ENCODE measurements at places on chromosomes 4 and X.

DNA sequence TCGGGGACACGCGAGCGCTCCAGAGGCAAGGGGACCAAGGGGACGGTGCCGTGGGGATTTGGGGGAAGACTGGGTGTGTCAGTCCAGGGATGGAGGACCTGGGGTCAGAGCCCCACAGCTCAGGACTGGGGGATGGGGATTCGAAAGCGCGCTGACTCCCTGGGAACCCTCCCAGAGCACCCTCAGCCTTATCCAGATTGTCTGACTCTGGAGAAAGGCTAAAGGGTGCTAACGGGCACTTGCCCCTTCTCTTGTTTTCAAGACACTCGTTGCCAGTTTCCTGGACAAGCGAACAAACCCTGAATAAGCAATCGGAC is 1.1 kb downstream of the DOCK11 start:
- DNase-seq, result no peak

DNA sequence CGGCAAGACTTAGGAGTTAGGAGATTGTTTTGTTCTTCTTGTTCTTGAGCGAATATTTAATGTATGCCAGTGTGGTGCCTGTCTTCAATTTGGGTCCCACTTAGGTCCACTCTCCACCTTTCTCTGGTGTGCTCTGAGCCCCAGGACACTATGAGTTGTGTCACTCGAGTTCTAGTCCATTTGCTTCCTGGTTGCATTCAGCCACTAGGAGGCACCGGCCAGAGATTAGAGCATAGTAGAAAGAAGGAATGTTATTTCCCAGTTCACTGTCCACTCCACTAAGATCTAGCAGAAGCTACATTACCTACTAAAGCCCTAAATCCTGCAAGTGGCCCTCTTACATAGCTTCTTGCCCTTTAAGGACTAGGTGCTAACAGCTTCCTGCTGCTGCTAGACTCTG is 326.9 kb downstream of the NAF1 start:
- no peak for DNase-seq

GRCh38 chr4:151674804-151675391 is 85.9 kb downstream of the GATB start:
- peak; percentile 83 for DNase-seq

GRCh38 chr4:124861761-124862160 is 149.2 kb upstream of the ANKRD50 start:
- DNase-seq, result no peak

- DNase-seq, result no peak
Observed at GRCh38 chr4:6320663-6321062, 51.0 kb downstream of the WFS1 start.

- DNase-seq, result peak; percentile 82
Observed at GRCh38 chr4:52914051-52914605, 52.0 kb downstream of the RASL11B start.

- peak; percentile 57 for DNase-seq
Observed at GRCh38 chr4:88033309-88033708, 25.9 kb downstream of the PKD2 start.

- no peak for DNase-seq
Observed at GRCh38 chrX:68935362-68935761, 106.5 kb downstream of the EFNB1 start.

DNA sequence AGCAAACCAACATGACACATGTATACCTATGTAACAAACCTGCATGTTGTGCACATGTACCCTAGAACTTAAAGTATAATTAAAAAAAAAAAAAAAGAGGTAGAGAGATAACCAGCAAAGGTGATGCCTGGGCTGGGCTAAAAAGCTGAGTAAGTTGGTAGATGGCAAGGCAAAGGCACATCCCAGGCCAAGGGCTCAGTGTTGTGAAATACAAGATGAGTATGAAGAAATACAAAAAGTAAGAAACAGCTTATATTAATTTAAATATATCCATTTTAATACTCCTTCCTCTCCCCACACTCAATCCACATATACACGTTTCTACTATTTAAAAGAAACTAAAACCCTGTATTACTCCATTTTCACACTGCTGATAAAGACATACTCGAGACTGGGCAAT is 25.8 kb downstream of the TEC start:
- no peak for DNase-seq

DNA sequence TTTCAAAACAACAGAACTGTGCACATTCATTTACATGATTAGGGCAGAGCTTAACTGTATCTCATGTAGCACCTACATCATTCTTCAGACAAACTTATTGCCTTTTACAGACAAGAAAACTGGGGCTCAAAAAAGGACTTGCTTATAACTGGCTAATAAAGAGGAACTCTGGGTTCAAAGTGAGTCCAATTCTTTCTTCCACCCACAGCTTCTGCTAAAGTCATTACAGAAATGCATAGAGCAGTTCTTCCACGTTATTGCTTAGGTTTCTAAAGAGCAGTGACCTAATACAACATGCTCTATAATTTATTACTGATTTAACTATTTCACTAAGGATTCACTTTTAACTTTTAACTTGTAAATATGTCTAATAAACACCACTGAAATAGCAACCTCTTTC is 60.6 kb downstream of the ELOVL6 start:
- no peak for DNase-seq

DNA sequence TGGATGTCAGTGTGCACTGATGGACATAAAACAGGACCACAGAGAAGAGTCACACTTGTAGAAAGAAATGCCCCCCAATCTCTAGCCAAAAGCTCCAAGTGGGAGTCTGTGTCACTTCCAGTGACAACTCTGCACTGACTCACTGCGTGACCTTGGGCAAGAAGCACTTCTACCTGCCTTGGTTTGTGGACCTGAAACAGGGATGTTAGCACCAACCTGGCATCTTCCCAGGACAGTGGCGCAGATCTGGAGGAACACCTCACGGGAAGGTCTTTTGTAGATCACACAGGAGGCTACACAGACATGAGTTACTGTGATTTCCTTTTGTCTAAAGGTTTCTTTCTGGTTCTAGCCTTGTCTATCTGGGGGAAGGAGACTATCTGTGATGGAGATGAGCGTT is 80.5 kb upstream of the DHRSX start:
- DNase-seq, result no peak

DNA sequence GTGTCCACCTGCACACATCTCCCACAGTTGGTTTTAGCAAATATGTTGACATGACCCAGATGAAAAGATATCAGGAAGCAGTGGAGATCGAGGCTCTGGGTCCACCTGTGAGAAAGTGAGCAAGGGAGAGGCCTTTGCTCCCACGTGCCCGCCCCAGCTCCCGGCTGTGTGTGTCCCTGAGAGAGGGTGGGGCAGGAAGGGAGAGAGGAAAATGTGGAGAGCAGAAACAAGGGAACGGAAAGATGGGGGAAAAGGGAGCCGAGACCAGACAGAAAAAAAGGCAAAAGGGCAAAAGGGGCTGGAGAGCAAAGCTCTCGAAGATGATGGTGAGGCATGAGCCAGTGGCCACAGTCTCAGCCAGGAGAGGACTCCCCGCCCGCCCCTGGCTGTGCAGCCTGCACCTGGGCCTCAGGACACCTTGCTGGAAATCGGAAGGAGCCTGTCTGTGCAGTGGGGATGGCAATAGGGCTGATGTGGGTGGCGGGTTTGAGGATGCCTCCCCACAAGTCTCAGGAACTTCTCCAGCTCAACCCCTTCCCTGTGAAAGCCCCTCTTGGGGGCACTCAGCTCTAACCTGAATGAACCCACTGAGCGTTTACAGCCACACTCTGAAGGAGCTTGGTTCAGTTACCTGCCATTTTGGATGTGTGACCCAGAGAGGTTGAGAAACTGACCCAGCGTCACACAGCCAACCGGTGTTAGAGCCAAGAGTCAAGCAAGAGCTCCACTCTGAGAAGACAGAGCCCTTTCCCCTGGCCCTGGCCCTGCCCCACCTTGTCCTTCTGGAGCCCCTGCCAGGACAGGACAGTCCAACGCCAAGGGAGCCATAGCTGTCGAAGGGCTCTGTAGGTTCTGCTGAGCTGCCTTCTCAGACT is 20.3 kb upstream of the MSX1 start:
- no peak for DNase-seq

- peak; percentile 74 for DNase-seq
Observed at GRCh38 chr4:173935622-173936405, 347.7 kb downstream of the FBXO8 start.

GRCh38 chr4:15504041-15504440 is 34.4 kb downstream of the CC2D2A start:
- DNase-seq, result no peak

DNA sequence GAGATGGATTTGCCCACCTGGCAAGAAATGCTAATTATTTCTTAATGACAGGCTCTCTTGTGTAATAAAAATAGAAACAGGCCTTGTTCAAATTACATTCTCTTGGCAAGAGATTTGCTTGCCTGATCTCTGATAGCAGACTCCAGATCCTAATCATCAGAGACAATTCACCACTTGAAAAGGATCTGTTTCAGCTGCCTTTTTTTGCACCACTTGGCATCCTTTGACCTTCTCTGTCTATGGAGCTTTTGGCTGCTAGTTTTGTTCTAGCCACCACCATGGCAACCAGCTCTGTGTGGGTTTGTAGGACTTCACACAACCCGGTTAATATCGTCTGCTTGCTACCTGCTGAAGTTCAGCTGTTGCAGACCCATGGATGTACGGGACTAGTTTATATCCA is 241.1 kb upstream of the TLL1 start:
- no peak for DNase-seq

DNA sequence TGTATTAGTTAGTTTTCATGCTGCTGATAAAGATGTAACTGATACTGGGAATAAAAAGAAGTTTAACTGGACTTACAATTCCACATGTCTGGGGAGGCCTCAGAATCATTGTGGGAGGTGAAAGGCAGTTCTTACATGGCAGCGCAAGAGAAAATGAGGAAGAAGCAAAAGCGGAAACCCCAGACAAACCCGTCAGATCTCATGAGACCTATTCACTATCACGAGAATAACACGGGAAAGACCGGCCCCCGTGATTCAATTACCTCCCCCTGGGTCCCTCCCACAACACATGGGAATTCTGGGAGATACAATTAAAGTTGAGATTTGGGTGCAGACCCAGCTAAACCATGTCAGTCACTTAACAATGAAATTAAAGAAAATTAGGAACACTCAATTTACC is 499.1 kb downstream of the FSTL5 start:
- DNase-seq, result no peak

- peak; percentile 44 for DNase-seq
Observed at GRCh38 chrX:39705290-39705689, 392.5 kb downstream of the BCOR start.

GRCh38 chr4:3393171-3393570 is 48.6 kb upstream of the HGFAC start:
- DNase-seq, result no peak

GRCh38 chr4:154622598-154622997 is 10.1 kb upstream of the FGG start:
- peak; percentile 61 for DNase-seq

DNA sequence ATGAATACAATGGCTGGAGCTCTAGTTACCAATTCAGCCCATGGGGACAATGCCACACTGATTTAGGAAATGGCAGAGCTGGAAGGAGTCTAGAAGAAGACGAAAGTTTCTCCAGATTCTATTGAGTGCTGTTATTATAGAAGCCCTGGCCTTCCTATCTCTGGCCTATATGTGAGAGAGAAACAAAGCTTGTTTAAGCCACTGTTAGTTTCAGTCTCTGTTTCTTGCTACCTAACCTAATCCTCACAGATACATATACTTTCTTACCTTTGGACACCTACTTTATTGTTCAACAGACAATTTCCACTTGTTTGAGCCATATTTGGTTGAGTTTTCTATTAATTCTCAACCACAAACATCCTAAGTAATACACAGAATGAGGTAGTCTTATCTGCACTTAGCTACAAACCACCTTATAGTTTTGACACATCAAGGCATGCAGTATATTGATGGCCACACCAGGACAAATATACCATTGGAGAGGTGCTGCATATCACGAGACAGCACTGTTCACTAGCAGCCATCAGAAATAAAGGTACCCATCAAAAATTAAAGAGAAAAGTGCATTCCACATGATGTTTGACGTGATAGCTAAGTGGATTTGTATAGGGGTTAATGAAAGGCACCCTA is 190.2 kb downstream of the SMIM20 start:
- DNase-seq, result no peak

DNA sequence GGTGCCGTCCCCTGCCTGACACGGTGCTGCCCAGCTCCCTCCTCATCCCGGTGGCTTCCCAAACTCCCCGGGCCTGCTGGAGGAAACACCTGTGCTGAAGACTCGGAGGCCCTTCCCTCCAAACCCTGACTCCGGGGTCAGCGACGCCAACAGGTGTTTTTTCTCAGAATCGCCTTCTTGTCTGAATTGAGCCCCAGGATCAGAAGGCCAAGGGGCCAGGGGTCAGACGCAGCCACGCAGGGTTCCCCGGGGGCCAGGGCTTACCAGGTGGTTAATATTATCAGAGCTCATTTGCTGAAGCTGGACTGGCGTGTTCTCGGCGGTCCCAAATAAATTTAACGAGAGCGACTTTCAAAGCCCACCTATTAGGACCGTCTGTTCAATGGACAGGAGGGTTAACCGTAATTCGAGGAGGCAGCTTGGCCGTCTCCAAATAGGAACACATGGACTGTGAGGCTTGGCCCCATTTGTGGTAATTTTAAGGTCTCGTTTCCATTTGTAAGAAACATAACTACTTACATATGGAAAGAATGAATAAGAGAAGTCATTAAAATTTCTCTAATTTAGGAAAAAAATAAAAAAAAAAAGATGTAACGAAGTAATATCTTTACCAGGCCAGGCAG is 239.3 kb downstream of the CRLF2 start:
- no peak for DNase-seq

DNA sequence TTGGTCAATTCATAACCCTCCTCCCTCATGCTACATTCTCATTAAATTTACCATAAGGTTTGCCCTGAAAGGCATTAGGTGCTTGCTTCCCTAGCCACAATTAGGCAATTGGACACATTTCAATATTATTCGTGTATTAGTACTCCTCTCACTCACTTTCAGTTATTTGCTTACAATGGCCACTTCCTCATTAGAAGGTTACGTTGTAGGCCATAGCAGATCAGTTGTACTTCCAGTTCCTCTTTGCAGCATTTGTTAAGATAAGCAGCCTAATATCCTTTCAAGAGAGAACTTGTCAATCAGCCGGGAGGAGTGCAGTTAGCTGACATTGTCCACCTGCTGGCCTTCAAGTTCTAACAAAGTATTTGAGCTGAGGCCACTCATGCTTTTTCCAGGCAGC is 1017.2 kb downstream of the PCDH7 start:
- no peak for DNase-seq

DNA sequence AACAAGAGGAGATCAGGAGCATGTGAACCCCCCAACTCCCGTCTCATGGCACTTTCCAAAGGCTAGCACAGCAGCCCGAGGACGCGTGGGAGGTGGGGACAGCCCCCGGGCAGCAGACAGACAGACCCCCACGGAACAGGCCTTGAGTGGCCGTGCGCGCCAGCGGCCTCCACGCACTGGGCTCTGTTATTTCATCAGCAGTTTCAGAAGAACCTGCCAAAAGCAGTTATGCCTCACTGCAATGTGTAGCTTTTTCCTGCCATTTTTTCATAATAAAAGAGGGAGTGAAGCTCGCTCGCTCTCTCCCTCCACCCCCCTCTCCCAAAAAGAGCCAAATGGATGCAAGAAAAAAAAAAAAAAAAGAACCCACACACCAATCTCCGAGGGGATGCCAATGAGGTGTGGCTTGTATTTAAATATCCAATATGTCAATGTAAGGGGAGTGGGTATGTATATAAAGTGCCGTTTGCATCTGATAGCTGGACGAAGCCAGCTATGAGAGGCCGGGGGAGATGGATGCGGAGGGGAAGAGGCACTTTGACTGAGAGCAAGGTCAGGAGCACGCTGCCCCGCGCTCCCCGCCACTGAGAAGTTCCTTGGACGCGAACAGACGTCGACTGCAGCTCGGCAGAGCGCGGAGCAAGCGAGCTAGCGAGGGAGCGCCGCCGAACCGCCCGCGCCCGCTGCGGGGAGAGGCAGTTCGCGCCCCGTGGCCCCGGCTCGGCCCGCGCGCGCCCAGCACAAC is at the start of gene FGF16:
Gene FGF16, plus strand, starts transcription at position 482 of the 745 bp plus-strand sequence. CDS start 286 bp downstream, outside the sequence.
- no peak for DNase-seq

Measured in umbilical cord (tissue), 2 donors.